ENCODE measurements at places on chromosomes 2 and 18.

DNA sequence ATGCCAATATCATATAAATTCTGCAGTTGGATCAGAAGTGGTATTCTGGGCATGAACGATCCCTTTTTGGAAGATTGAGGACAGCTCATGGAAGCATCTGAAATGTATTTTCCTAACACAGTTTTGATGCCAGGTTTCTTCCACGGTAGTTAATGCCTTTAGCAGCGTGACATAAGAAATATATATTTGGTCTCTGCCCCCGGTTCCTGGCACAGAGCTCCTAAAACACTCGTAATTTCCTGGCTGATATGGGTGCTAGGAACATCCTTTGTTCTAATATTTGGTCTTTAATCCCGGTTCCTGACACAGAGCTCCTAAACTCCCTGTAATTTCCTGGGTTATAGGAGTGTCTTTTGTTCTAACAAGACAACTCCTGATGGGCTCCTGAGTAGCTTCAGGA is 8.2 kb upstream of the CABLES1 start:
- DNase-seq, result no peak

DNA sequence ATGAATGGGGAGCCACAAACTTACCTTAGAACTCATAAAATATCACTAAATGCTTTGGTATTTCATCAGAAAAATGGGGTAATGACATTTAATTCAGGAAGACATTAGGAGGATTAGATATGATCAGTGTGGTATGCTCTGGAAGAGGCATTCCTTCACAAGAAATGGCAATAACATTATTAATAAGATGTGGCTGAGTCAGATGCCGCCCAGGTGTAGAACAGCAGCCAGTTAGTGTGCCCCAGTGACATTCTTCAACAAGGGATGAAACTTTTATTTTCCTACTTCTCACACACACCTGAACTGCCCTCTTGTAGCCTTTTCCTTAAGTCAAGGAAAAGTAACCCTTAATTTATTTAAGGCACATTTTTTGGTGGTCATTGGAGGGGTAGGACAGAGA is 69.2 kb upstream of the DYNAP start:
- no peak for DNase-seq

- DNase-seq, result no peak
Measured at GRCh38 chr2:9018534-9018933, 15.1 kb upstream of the MBOAT2 start.

- DNase-seq, result no peak
Measured at GRCh38 chr2:219967247-219968245, 340.1 kb downstream of the SLC4A3 start.

- DNase-seq, result no peak
Measured at GRCh38 chr2:11016735-11017388, 105.1 kb downstream of the KCNF1 start.

- no peak for DNase-seq
Measured at GRCh38 chr2:197182668-197183067, 127.9 kb downstream of the ANKRD44 start.

- DNase-seq, result no peak
Measured at GRCh38 chr18:43634994-43635393, 357.7 kb upstream of the SYT4 start.

DNA sequence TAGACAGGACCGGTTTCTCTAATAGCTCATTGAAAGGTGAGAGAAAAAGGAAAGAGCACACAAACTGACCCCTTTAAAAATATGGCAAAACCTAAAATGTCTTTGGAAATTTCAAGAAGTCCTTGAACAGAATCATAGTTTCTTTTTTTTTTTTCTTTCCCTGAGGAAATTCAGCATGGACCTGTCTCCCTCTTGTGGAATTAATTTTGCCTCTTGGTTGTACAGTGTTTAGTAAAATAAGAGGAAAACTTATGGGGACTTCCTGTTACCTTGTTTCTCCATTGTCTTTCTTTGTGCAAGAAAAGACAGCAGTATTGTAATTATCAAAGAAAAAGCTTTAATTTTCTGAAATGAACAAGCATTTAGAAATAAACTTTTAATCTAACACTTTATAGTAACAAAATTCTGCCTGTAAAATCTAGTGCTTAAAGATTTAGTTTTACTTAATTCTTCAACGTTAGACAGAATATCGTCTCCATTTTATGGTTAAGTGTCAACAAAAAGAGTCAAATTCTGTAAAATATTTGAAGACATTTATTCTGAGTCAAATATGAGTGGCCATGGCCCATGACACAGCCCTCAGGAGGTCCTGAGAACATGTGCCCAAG is 176.3 kb upstream of the NABP1 start:
- DNase-seq, result no peak

DNA sequence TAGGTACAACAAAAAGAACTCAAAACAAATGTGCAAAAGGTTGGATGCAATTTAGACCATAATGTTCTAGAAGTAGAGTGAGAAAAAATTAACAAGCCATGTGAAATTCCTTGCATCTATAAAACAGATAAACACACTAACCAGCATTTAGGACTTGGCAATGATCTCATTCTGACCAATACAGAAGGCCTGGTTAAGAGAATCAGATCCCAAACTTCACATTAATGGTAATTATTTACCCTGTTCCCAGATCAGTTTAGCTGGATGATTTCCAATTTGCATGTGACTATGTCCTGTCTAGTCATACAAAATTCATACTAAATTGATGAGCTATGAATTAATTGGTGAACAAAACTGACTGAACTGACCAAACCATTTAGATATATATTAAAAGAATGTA is 98.4 kb upstream of the FIGN start:
- DNase-seq, result no peak

DNA sequence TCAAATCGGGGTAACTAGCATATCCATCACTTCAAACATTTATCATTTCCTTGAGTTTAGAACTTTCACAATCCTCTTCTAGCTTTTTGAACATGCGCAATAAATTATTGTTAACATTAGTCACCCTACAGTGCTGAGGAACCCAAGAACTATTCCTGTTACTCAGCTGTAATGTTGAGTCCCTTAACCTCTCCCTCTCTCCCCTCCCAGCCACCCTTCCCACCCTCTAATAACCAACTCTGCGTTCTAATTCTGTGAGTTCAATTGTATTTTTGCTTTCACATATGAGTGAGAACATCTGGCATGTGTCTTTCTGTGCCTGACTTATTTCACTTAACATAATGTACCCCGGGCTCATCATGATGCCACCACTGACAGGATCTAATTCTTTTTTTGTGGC is 78.6 kb upstream of the RANBP2 start:
- no peak for DNase-seq

GRCh38 chr18:38305961-38306360 is 740.4 kb upstream of the CELF4 start:
- DNase-seq, result no peak

- DNase-seq, result no peak
Measured at GRCh38 chr18:39487932-39488331, 1922.3 kb upstream of the CELF4 start.

DNA sequence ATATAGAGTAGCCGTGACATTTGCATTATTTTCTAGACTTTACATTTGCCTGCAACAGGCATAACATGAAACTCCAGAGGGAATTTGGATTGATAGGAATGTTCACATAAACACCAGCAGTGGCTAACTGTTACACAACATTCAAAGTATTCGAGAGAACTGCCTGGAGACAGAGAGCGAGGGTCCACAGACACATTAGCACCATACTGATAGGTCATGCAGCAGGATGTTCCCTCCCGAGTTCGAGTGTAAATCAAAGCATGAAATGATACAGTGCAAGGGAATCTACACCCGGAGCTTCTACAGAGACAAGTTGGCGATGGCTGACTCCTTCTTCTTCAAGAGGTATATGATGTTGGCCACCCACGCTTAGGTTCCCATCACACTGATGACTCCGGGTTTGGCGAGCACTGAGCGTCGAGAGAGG is 89.5 kb downstream of the COL6A3 start:
- DNase-seq, result no peak

DNA sequence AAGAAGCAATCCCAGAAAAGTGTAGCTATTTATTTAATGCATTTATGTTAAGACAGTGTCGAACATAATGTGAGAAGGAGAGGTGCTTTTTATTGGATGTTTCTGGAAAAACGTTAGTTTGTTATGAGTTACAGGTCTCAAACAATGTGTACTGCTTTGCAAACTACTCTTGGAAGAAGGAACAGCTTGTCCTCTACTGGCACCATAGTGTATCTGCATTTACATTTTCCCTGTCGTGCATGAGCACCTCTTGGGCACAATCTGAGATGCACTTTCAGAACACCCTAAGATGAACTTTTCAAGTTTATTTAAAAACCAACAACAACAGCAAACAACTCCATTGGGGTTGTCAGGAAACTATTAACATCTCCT is 22.8 kb downstream of the CCNYL1 start:
- DNase-seq, result no peak

DNA sequence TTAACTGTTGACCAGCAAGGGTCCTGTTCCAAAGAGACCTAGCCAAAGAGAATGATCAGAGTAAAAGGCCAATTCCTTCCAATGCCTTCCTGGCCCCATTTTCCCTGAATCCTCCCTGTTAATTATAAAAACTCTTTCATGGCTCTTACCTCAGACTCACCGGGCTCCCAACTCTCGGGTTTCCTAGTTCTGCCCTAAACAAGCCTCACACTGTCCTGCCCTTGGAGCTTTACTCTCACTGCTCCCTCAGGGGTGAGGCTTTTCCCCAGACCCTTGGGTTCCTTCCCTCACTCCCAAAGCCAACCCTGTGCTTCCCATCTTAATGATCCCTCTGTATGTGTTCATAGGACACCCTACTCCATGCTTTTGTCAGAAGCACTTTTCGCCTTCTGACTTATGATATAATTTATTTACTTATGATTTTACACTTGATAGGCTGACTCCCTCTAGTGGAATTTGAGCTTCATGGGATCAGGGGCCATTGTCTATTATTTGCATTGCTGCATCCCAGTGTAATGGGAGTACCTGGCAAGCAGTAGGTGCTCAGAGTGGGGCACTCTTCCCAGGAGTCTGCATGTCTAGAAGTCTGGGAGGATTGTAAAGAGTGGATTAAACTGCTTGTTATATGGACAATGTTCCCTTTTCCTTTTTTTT is 29.9 kb upstream of the ZNG1B start:
- DNase-seq, result no peak

DNA sequence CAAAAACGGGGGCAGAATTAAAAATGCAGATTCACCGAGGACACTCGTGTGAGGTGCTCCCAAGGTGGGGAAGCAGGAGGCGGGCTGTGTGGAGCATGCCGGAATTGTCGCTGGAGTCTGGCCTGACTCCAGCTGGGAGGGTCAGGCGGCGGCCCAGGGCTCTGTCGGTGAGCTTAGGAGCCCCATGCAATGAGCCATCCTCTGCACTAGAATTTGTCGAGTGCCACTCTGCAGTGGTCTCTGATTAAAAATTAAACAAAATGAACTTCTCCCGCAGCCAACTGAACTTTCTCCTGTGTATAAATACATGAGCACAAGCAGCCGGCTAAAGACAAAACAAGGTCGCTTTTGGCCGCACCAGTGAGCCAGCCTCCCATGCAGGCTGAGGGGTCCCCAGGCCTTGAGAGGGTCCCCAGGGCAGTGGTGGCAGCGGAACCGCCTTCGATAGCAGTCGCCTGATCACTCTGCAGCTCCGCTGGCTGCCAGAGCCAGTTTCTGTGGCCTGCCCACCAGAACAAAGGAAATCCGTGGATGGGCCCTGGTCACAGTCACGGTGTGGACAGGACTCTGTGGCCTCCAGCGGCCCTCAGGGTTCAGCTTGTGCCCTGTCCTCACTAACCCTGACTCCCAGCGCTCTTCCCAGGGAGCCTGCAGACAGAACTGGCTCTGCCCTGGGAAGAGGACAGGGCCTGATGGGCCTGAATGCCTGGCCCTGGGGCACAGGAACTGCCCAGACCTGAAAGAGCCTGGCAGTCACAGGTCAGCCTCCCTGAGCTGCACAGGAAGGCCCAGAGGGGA is 201.3 kb downstream of the EIPR1 start:
- DNase-seq, result peak; percentile 51

DNA sequence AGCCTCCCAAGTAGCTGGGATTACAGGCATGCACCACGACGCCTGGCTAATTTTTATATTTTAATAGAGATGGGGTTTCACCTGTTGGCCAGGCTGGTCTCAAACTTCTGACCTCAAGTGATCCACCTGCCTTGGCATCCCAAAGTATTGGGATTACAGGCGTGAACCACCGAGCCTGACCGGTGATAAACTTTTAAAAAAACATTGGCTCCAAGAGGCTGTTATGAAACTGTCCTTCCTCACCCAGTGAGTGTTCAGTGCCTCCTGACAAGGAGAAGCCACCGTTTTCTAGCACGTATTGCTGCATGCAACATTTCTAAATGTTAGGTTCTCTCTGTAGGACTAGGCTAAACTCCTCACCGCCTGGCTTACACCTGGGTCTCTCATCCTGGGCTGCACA is 63.3 kb downstream of the EDAR start:
- DNase-seq, result no peak

DNA sequence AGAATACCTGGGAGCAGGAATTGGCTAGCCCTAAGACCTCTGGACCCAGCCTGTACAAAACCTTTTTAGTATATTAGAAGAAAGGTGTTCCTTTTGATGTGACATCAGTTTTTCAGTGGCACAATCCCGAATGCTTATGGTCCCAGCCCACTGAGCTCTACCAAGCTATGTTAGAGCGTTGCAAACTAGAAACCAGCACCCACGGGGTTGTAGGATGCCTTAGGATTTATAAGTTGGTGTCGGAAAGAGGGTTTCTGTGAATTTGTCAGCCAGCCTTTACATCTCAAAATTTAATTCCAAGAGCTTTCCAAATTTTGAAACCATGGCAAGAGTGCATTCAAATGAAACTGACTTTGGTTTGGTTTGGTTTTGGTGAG is 499 bp upstream of the LMAN1 start:
- DNase-seq, result no peak

DNA sequence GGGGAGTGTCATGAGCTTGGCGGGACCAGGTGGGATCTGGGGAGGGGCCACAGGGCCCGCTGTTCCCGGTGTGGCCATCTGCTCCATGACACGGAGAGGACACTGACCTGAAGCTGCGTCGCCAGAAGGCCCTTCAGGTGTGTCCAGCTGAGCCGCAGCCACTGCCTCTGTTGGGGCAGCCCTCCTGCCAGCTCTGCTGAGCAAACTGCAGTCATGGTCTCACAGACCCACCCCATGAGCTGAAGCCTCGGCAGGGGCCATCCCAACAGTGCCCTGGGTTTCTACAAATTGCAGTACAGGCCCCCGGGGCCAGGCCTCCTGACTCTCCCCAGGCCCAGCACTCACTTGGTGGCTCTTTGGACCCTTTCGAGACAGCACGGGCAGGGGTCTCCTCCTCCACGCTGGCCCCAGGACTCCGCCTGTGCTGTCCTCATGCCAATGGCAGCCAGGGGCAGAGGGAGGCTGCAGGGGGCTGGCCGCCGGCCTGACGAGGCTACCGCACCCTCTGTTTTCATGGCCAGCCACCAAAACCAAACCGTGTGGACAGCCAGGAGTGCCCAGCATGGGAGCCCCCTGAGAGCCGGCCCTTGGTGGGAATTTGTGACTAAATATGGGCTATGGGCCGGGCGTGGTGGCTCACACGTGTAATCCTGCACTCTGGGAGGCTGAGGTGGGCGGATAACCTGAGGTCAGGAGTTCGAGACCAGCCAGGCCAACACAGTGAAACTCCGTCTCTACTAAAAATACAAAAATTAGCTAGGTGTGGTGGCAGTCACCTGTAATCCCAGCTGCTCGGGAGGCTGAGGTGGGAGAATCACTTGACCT is 175.2 kb upstream of the SALL3 start:
- DNase-seq, result no peak
